Caco-2 (cell line): ENCODE measurements at places on chromosomes 11 and 22.

GRCh38 chr11:3879967-3880542 lies 24.6 kb downstream of the STIM1 start:
- DNase-seq = peak; percentile 51
- no peaks in the 10 kb centered on the region for H3K36me3 ChIP-seq
- H3K27me3 ChIP-seq = no peaks in the 10 kb centered on the region
- peaks cover 53% of the 10 kb centered on the region for H3K4me1 ChIP-seq
- H3K27ac ChIP-seq = peak overlapping the region; percentile 90

- peaks cover 2% of the 10 kb centered on the region; the same call in 1 of the 2 replicates for H3K36me3 ChIP-seq
- no peaks in the 10 kb centered on the region for H3K27me3 ChIP-seq
- H3K27ac ChIP-seq = no peak overlapping the region
- DNase-seq = no peak
- no peak overlapping the region for H3K4me3 ChIP-seq
- H3K4me1 ChIP-seq = 0 out of 2 replicates have a peak, but pooled peaks cover 6% of the 10 kb centered on the region
Observed at GRCh38 chr11:19164230-19164855, 37.4 kb downstream of the CSRP3 start.

- H3K27me3 ChIP-seq = no peaks in the 10 kb centered on the region
- H3K36me3 ChIP-seq = no peaks in the 10 kb centered on the region
- no peak overlapping the region for H3K4me3 ChIP-seq
Observed at GRCh38 chr11:131893103-131893890, 522.9 kb downstream of the NTM start.

DNA sequence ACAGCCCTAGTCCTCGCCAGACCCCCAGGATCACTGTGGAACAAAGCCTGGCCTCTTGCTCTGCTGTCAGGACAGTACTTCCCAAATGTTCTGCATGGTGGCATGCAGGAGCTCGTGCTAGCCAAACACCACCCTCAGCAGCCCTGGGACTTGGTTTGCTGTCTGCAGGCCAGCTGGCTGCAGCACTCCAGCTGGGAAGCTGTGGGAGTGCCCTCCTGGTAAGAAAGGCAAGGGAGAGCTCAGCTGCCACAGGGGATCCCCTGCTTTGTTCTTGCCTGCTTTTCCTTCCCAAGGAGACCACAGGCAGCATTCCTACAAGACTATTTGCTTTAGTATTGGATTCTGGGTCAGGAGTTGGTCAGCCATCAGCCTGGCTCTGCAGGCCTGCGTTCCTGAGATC lies 27.9 kb downstream of the TCIRG1 start:
- peaks cover 14% of the 10 kb centered on the region; the same call in 1 of the 2 replicates for H3K36me3 ChIP-seq
- peak; percentile 34 for DNase-seq
- H3K4me3 ChIP-seq = no peak overlapping the region
- H3K4me1 ChIP-seq = no peaks in the 10 kb centered on the region

GRCh38 chr11:35414776-35415175 lies 4.6 kb downstream of the SLC1A2 start:
- peaks cover 4% of the 10 kb centered on the region for H3K27me3 ChIP-seq
- no peaks in the 10 kb centered on the region; the same call in 1 of the 2 replicates for H3K4me1 ChIP-seq
- no peak overlapping the region for H3K4me3 ChIP-seq
- H3K27ac ChIP-seq = no peak overlapping the region
- no peak for DNase-seq

DNA sequence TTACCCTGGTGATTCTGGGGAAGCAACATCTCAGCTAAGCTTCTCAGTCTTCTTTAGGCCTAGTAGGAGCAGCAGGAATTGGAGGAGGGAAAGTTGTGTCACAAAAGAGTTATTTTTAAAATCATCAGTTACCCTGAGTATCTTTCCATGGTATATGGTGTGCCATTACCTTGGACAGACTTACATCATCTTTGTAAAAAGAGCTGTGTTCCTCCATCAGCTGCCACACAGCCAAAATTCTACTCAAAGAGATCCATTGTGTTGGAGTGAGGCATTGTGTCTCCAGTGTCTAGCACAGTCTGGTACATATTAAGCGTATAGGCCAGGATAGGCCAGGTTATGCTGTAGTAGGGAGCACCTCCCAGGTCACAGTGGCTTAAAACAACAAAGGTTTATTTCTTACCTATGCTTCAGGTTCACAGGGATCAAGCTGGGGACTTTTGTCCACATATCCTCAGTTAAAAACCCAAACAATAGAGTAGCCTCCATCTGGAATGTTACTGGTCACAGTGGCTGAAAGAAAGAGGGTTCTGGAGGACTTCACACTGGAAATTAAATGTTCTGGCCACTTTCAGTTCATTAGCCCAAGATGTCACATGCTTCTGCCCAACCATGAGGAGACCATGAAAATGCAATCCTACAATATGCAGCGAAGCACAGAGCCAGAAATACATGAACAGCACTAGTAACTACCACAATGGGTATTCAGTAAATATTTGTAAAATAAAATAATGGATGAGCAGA lies 9.9 kb upstream of the TMPRSS5 start:
- H3K4me1 ChIP-seq = no peaks in the 10 kb centered on the region
- 0 out of 2 replicates have a peak, but pooled peaks cover 3% of the 10 kb centered on the region for H3K36me3 ChIP-seq
- no peak overlapping the region for H3K4me3 ChIP-seq
- H3K27ac ChIP-seq = no peak overlapping the region
- no peak for DNase-seq

GRCh38 chr22:42412744-42413333 lies 19.4 kb downstream of the NFAM1 start:
- no peaks in the 10 kb centered on the region for H3K36me3 ChIP-seq
- no peak for DNase-seq
- H3K4me1 ChIP-seq = no peaks in the 10 kb centered on the region; the same call in none of the 2 replicates
- H3K4me3 ChIP-seq = no peak overlapping the region
- H3K27ac ChIP-seq = no peak overlapping the region

GRCh38 chr11:71340086-71340606 lies 87.8 kb upstream of the SHANK2 start:
- H3K27me3 ChIP-seq = no peaks in the 10 kb centered on the region
- no peak for DNase-seq
- no peaks in the 10 kb centered on the region for H3K36me3 ChIP-seq
- peaks cover 11% of the 10 kb centered on the region; the same call in 1 of the 2 replicates for H3K4me1 ChIP-seq

DNA sequence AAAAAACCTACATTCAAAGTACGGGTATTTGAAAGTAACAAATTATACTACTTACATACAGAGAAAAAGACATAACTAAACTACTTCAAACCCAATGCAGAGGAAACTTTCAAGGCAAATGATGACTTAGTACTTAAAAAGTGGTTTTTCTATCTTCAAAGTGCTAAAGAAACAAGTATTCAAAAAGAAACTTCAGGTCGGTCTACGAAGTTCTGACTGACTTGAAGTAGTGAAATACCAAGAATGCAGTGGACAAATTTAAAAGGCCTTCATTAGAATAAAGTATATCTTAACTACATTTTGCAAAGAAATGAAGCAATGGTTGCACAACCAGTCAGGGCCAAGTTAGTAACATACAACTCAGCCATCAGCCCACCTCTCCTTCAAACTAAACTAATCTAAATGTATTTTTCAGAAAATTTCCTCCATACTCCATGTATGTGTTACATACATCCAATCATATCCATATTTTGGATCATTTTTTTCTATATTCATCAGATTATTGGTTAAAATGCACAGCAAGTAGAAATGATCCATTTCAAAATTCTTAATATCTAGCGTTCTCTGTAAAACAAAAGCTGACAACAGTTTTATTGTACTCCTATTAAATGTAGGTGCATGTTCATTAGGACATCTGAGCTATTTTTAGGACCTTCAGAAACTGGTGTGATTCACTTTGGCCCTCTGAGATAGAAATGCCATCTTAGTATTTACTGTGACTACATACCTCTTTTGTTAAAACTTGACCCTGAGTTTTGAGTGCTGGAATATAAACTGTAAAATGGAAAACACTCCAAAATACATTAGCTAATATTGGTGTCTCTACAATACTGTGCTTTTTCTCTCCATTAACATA lies 49.9 kb downstream of the BIRC2 start:
- H3K4me3 ChIP-seq = no peak overlapping the region
- H3K27me3 ChIP-seq = no peaks in the 10 kb centered on the region
- peaks cover 12% of the 10 kb centered on the region for H3K36me3 ChIP-seq
- DNase-seq = no peak
- H3K4me1 ChIP-seq = no peaks in the 10 kb centered on the region

DNA sequence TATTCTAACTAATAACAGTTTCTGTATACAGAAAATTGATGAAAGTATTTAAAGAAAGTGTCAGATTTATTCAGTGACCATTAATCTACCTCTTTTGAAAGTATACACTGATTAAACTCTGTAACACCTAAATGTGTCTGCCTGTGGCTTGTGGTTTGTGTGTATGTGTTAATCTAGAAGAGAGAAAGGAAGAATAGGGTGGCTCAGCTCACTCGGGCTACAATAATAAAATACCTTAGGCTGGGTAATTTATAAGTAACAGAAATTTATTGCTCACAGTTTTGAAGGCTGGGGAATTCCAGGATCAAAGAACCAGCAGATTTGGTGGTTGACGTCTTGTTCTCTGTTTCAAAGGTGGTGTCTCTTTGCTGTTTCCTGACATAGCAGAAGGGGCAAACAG lies 13.6 kb upstream of the OR5AS1 start:
- no peak overlapping the region for H3K4me3 ChIP-seq
- no peak for DNase-seq
- no peaks in the 10 kb centered on the region for H3K36me3 ChIP-seq
- peaks cover 8% of the 10 kb centered on the region; the same call in 1 of the 2 replicates for H3K4me1 ChIP-seq
- H3K27ac ChIP-seq = no peak overlapping the region
- H3K27me3 ChIP-seq = no peaks in the 10 kb centered on the region

DNA sequence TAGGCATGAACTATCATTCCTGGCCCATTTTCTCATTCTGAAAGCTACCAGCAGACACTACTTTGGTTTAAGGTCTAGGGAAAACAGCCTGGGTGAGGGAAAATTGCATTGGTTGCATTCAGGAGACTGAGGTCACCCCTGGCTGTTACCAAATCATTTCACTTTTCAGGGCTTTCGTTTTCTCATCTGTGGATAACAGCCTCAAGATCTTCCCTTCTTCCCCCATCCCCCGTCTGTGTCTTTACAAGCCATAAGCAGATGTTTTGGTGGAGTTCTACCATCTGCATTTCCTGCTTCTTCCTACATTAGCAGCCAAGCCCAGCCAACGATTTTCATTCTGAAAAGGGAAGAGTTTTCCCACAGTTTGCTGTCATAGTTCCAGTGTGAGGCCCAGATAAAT lies 130.4 kb downstream of the HIPK3 start:
- H3K4me3 ChIP-seq = no peak overlapping the region
- no peaks in the 10 kb centered on the region for H3K4me1 ChIP-seq
- no peak for DNase-seq
- no peaks in the 10 kb centered on the region for H3K36me3 ChIP-seq

- peaks cover 2% of the 10 kb centered on the region for H3K36me3 ChIP-seq
- no peaks in the 10 kb centered on the region for H3K27me3 ChIP-seq
- H3K27ac ChIP-seq = no peak overlapping the region
- H3K4me3 ChIP-seq = no peak overlapping the region
- DNase-seq = no peak
Observed at GRCh38 chr11:202490-202889, 4.7 kb downstream of the BET1L start.

GRCh38 chr11:127818625-127819024 lies 768.7 kb downstream of the ETS1 start:
- no peaks in the 10 kb centered on the region for H3K27me3 ChIP-seq
- no peak for DNase-seq
- H3K4me3 ChIP-seq = no peak overlapping the region

- no peak overlapping the region for H3K4me3 ChIP-seq
- no peak for DNase-seq
- peaks cover 1% of the 10 kb centered on the region for H3K36me3 ChIP-seq
- no peaks in the 10 kb centered on the region for H3K27me3 ChIP-seq
- H3K27ac ChIP-seq = peak overlapping the region; percentile 35
- no peaks in the 10 kb centered on the region; the same call in 1 of the 2 replicates for H3K4me1 ChIP-seq
Observed at GRCh38 chr11:18392434-18393321, 1.7 kb upstream of the LDHA start.

GRCh38 chr11:29008481-29008880 lies 900.3 kb downstream of the METTL15 start:
- H3K27ac ChIP-seq = no peak overlapping the region
- H3K36me3 ChIP-seq = no peaks in the 10 kb centered on the region

GRCh38 chr22:32900886-32901635 lies 99.6 kb downstream of the TIMP3 start:
- H3K27ac ChIP-seq = no peak overlapping the region
- H3K36me3 ChIP-seq = no peaks in the 10 kb centered on the region
- H3K4me3 ChIP-seq = no peak overlapping the region
- H3K4me1 ChIP-seq = peaks cover 7% of the 10 kb centered on the region
- DNase-seq = no peak

GRCh38 chr11:117217141-117218084 lies 14.5 kb downstream of the PCSK7 start:
- no peak overlapping the region for H3K27ac ChIP-seq
- H3K36me3 ChIP-seq = peaks cover 14% of the 10 kb centered on the region
- H3K4me1 ChIP-seq = peaks cover 30% of the 10 kb centered on the region
- no peak overlapping the region for H3K4me3 ChIP-seq
- H3K27me3 ChIP-seq = no peaks in the 10 kb centered on the region
- DNase-seq = no peak

DNA sequence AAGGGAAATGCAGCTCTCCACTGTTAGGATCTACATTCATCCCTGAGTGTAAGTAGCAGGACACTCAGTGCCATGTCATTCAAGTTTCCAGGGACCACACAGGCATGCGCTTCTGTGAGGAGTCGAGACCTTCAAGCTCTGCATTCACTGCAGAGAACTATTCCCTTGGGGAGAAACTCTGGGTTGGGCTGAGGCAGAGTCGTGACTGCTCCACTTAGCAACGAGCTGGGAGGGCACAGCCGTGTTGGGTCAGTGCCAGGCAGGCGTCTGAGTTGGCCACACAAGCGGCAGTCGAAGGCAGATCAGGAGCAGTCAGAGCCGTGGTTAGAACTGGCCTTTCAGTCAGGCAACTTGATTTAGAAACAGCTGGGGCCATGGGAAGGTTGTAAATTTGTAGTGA lies 14.7 kb downstream of the MPEG1 start:
- peak overlapping the region; percentile 36 for H3K27ac ChIP-seq
- no peak overlapping the region for H3K4me3 ChIP-seq
- DNase-seq = no peak
- H3K4me1 ChIP-seq = peaks cover 6% of the 10 kb centered on the region

DNA sequence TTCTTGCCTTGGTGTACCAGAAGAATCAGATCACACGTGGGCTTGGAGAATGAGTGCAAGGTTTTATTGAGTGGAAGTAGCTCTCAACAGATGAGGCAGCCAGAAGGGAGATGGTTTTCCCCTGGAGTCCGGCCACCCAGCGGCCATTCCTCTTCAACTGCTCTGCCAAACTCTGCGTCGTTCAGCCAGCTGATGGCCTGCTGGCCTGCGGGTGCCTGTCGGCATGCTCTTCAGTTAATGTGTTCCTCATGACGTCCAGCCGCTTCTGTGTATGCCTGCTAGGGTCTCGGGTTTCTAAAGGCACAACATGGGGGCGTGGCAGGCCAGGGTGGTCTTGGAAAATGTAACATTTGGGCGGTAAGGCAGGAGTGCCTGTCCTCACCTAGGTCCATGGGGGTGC lies 487.9 kb upstream of the LRRC4C start:
- H3K27ac ChIP-seq = no peak overlapping the region
- H3K4me1 ChIP-seq = no peaks in the 10 kb centered on the region
- no peak overlapping the region for H3K4me3 ChIP-seq
- no peaks in the 10 kb centered on the region for H3K27me3 ChIP-seq

DNA sequence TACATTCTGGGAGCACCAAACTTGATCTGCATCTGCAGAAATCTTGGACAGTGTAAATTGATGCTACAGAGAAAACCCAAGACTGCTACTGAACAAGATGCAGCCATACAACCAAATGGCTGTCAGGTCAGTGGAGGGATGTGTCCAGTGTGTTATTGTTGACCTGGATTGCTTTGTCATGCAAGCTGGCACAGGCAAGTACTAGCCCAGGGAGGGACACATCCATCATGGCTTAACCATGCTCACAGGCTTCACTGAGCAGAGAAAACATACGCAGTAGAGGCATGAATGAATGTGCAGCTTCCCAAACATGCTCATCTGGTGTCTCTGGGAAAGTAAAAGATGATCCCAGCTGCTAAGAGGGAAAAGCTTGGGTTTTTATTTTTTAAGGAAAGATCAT lies 93.6 kb downstream of the MTNR1B start:
- H3K4me1 ChIP-seq = no peaks in the 10 kb centered on the region
- no peak for DNase-seq
- no peak overlapping the region for H3K27ac ChIP-seq
